ENCODE measurements at places on chromosomes 13 and 19.

- no peak for ATAC-seq
These were observed 9.1 kb downstream of the COMP start for GRCh38 chr19:18781885-18782527.

DNA sequence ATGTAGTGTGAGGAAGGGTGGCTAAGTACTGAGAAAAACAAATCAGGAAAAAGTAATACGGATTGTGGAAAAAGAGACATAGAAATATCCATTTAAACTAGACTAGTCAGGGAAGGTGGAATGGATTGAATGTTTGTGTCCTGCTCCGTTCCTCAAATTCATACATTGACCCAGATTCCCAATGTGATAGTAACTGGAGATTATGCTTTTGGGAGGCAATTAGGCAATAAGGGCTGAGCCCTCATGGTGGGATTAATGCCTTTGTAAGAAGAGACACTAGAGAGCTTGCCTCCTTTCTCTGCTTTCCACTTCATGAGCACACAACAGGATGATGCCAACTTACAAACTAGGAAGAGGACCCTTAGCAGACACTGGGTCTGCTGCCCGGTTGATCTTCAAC lies 765.2 kb upstream of the GPC6 start:
- no peak for ATAC-seq

DNA sequence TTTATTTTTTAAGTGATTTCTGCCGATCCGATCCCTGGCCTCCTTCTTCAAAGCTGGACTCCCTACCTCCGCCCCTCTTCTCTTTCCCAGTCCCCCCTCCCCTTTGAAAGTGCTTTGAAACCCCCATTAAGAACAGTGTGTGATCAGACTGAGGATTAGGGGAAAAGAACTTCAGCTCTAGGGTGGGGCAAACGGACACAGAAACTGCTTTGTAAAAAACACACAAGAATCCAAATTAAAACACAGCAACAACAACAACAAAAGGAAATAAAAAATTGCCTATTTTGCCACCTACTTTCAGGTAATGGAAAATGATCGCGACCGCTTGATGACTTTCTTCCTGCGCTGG lies 1.4 kb downstream of the SPRY2 start:
- ATAC-seq = no peak

GRCh38 chr13:78659450-78659730 lies 435 bp upstream of the OBI1 start:
- no peak for ATAC-seq

DNA sequence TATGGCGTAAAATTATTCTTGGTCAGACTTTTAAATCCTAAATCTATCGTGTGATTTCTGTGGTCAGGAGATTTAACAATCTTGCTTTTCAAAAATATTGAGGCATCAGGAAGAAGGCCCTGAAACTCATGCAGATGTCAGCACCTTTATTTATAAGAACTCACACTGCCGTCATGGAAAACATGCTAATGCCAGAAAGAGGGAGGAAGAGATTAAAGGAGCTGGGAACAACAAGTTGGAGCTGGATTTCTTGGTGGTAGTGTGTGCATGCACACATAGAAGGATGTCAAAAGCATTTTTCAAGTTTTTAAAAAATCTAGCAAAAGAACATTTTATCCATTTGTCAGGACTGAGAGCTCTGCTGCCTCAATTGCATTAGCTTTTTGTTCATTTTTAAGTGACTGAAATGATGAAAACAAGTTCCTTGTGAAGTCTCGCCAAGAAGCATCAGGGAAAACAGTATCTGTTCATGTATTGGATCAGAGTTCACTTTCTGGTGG lies 342.5 kb downstream of the SPRY2 start:
- no peak for ATAC-seq

GRCh38 chr13:114104655-114105520 lies 27.5 kb downstream of the RASA3 start:
- no peak for ATAC-seq

DNA sequence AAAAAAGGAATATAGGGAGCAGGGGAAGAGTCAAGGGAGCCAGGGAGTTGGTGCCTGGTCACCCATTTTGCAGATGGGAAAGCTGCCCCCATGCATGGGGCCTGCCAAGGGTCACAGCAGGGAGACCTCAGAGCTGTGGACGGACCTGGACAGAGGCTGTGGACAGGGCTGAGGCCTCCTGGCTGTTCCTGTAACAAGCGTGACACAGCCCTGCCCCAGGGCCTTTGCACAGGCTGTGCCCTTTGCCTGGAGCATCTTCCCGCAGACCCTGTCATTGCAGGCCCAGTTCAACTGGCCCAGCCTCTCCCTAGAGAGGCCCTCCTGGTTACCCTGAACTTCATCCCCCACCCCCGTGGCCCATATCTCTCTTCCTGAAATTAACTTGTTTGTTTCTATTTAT lies 6.4 kb downstream of the TNFAIP8L1 start:
- ATAC-seq = no peak

- ATAC-seq = peak; percentile 96
These were observed at the start of gene THSD1 for GRCh38 chr13:52405767-52406494. TSS of gene THSD1 (minus strand) at chr13:52406172. CDS start at chr13:52402600, 3,572 bp downstream.

DNA sequence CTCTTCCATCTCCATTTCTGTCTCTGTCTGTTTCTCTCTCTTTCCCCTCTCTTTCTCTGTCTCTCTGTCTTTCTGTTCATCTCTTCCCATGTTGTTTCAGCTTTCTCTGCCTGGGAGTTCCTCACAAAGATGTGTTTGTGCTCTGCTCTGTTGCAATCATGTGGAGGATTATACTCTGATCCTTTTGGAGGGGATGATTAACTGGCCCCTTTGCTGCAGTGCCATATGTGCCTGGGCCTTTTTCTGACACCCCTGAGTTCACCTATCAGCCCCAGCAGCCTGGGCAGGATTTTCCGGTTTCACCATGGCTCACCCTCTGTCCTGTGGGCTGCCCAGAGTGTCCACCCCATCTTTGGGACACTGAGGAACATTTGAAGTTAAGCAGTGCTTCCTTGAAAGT lies 9.0 kb upstream of the TEX26 start:
- ATAC-seq = no peak

DNA sequence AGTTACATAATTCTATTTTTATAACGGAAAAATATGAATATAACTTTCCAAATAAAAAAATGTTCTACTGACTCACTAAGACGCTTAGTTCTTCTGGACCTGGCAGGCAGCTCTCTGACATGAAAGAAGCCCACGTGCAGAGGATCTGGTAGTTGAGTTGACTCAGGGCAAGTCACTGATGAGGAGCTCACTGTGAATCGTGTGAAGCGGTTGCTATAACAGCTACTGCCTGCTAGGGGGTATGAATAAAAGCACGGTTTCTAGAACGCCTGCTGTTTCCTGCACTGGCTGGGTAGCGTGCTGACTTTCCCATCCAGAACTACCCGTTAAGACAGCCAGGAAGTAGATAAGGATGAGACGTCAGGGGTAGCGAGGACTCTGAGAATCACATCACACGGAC lies 54.7 kb upstream of the WASF3 start:
- ATAC-seq = peak; percentile 77

- no peak for ATAC-seq
These were observed 7.5 kb downstream of the RPL21 start for GRCh38 chr13:27258637-27259386.

- ATAC-seq = no peak
These were observed 17.0 kb downstream of the RBM26 start for GRCh38 chr13:79389026-79389425.

DNA sequence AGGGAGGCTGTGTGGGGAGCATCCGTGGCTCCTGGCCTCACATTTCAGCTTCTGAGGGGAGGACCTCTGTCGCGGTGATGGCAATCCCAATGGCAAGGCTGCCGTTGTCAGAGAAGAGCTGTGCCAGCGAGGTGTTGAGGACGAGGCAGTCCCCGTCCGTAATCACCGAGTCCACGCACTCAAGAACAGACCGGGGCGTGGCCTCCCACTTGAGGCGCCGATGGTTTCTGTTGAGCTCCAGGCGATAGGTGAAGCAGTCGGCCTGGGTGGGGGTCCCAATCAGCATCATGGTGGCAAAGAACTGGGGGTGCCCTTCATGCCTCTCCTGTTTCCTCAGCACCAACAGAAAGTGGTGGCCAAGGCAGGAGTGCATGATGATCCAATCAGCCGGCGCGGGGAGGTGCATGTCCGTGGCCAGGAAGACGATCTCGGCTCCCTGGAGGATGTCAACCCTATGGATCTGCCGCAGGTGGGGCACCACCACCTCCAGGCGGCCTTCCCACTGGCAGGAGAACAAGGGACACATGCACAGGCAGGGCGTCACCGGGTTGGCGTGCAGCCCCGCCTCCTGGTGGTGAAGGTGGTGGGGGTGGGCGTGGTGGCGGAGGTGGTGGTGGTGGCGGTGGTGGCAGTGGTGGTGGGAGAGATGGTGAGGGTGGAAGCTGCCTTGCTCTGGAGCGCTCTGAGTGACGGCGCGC lies 68.1 kb downstream of the SIAH3 start:
- ATAC-seq = no peak

DNA sequence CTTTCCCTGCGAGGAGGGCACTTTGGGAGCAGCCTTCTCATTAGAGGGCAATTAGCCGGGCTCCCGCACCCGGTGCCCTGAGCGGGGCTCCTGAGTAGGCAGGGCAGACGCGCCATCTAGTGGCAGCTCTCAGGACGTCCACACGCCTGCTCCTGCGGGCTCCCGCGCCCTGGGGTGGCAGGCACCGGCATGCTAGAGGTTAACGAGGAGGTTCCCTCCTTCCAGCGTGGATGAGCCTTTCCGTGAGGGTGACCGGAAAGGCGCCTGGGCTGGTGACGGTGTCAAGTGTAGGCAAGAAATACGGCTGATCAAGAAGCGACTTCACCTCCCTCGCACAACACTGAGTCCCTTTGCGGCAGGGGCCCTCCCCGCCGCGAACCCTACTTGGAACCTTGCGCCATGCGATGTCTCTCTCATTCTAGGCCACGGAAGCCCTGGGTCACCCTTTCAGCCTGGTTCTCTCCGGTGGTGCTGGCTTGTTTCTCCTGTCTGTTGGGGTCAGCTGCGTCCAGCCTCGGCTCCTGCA lies 67.7 kb downstream of the ALOX5AP start:
- peak; percentile 91 for ATAC-seq

- ATAC-seq = peak; percentile 6
These were observed 2.4 kb downstream of the GADD45B start for GRCh38 chr19:2478278-2478755.

DNA sequence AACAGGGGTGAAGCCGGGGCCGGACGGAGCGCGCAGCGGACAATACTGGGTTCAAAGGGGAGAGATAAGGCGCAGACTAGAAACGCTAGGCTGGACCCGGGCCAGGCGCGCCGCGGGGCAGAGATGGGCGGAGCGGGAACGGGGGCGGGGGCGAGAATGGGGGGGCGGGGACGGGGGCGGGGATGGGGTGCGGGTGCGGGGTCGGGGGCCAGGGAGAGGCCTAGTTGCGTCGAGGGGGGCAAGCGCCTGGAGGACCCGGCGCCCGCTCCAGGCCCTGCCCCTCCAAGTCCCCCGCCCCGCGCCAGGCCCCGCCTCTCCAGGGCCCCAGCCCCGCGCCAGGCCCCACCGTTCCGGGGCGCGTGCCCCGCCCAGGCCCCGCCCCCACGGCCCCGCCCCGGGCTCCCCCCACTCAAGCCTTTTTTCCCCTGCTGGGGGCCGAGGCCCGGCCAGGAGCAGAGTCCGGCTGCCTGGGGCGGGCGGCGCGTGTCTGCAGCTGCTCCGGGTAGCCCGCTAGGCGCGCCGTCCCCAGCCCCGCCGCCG lies at the start of gene CERS4:
CERS4 (plus strand) TSS at position 449 of the 540 bp plus-strand sequence. CDS start 41,707 bp downstream, outside the sequence.
- ATAC-seq = peak; percentile 88

DNA sequence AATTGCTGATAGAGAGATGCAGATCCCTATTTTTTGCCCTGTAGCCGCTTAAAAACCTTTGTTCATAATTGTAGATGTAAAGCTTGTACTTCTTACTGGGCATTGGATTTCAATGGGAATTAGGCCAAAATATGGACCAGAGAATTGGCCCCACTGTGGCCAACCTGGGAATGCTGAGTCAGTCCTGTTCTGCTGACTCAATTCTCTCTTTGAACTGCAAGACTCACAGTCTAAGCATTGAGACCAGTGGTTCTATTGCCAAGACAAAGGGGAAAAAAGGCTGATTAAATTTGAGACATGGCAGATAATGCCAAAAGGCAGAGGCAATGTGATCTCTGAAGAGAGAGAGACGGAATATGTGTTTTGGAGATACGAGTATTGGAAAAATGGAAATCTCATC lies 72.5 kb upstream of the UBL3 start:
- no peak for ATAC-seq

DNA sequence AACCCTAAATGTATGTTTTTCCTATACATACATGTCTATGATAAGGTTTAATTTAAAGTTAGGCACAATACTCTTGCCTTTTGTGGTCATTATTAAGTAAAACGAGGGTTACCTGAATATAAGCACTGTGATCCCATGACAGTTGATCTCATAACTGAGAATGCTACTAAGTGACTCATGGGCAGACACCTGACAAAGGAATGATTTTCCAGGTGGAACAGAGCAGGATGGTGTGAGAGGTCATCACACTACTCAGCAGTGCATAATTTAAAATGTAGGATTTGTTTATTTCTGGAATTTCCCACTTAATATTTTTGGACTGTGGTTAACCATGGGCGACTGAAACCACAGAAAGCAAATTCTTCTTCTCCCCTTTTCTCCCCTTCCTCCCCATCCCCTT lies 178.9 kb downstream of the UGGT2 start:
- no peak for ATAC-seq

- no peak for ATAC-seq
These were observed 1.0 kb upstream of the LGALS7 start for GRCh38 chr19:38774181-38774950.

GRCh38 chr13:31610270-31610998 lies 128.9 kb upstream of the RXFP2 start:
- ATAC-seq = no peak

DNA sequence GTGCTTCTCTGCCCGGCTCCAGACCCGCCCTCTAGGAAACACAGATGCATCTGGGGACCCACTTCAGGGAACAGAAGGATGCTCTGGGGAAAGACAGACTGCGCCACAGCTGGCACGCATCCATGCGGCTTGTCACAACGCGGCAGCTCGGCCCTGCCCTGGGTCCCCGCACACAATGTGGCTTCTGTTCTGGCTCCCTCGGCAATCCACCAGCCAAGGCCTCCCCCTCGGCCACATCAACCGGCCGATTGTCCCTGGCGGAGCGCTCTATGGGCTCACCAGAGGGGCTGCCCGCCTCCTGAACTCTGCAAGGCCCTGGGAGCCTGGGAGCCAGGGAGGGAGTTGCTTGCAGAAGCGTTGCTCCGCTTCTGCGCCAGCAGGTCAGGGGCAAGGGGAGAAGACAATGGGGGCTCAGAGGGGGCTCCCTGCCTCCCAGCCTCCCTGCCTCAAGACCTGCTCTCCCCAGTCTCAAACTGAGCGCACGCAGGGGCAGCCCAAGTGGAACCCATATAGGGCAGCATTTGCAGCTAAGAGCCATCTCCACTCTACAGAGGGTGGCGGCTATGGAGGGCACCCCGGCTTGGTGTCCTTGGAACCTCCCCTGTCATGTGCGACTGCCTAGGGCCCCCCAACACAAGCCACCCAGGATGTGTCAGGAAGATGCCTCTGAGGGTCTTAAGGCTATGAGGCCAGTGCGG lies 37.9 kb downstream of the MLLT1 start:
- peak; percentile 26 for ATAC-seq

- no peak for ATAC-seq
These were observed 93.1 kb downstream of the STOML3 start for GRCh38 chr13:38897521-38897920.

- no peak for ATAC-seq
These were observed 34.0 kb downstream of the LRCH1 start for GRCh38 chr13:46586751-46587514.

Measured in gastroesophageal sphincter (tissue), 4 donors.